Posterior cingulate gyrus (tissue), 11 donors: ENCODE measurements at places on chromosomes 6 and 20.

DNA sequence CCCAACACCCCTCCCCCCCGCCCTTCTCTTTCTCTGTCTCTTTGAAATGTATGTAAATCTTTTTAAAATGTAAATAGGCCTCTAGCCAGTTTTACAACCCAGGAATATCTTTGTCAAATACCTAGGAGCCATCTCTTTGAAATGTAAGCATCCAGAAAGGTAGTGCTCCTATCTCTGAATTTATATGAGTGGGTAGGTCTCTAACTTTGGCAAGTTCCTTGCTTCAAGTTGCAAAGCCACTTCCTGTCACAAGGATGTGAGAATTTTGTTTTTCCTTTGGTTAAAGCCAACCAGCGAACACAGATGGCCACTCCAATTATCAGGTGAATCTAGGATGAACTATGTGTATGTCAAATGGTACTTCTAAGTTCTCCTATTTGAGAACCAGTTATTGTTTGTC lies 6.2 kb upstream of the DEFB132 start:
- DNase-seq = no peak

GRCh38 chr6:16473184-16473907 lies 235.0 kb downstream of the GMPR start:
- DNase-seq = no peak

- DNase-seq = no peak
Observed at GRCh38 chr20:38212806-38213606, 47.5 kb downstream of the KIAA1755 start.

DNA sequence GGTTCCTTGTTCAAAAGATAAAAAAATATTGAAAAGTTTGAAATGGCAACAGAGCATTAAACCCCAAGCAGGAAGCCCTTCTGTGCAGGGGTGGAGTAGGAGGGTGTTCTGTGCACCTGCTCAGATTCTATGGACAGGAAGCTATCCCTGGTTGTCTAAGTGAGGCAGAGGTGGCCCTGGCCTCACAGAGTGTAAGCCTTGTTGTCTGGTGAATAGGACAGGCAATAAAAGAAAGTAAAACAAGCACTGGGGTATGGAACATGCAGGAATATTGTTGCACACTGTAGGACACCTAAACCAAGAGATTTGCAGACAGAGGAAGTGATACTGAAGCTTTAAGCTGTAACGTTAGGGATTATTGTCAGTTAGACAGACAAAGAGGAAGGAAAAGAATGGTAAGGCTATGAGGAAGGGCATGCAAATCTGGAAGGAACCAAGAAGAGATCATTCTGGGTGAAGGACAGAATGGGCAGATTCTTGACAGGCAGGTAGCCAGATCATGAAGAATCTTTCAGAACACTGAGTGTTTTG lies 66.8 kb downstream of the TBC1D7 start:
- no peak for DNase-seq

DNA sequence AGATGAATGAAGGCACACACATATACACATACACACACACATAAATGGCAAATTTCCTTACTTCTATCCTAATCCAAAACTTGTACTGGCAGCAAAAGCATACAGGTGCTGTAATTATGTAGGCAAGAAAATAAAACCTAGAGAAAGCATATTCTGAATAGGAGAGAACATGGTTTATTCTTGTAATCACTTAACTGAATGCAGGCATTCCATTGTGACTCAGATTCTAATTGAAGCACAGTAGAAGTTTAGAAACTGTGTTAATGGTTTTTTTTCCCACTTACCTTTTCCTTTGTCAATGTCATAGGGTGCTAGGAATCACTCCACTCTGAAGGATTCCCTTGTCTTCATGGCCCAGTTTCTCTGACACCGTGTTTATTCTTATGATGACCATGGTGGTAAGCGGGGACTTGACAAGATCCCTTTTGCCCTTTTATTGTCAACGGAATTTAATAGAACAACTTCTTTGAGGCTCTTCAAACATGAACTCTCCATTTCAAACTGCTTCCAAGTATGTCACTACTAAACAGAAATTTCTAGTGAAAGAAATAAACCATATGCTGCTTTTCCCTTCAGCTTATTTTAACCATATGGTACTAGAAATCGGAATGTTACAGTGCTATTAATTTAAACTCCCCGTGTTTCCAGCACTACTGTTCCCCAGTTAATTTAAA lies 164.2 kb downstream of the OGFRL1 start:
- no peak for DNase-seq

- no peak for DNase-seq
Observed at GRCh38 chr6:119184008-119184648, 105.7 kb upstream of the FAM184A start.
